HL-60 (cell line): ENCODE measurements at places on chromosomes 12 and 14.

DNA sequence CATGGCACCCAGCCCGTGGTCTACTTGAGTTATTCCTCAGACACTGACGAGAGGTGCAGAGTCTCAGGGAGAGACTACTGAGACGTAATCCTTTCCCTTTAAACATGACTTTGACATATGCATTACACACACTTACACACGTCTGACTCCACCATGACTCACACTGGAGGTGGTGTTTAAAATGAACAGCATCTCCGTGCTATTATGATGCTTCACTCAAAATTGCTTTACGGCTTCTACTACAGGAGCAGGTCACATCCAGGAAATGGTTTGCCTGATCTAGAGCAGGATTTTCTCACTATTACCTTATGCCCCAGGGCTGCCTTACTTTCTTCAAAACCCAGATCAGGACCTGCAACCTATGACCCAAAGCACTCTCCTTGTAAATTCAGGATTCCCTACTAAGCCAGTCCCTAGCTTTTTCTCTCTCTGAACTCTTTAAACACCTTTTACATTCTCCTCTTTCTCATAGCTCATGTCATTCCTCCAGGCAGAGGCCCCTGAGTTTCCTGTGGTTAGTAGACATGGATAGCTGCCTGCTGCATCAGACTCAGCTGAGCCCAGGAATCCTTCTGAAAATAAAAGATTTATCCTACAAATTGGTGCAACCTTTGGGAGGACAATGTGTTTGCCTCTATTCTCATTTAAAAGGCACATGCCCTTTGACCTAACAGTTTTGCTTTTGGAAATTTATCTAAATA, 31.2 kb downstream of the TMCC3 start:
- no peak for DNase-seq

GRCh38 chr14:34251662-34252061, 210.4 kb downstream of the SPTSSA start:
- no peak for DNase-seq

DNA sequence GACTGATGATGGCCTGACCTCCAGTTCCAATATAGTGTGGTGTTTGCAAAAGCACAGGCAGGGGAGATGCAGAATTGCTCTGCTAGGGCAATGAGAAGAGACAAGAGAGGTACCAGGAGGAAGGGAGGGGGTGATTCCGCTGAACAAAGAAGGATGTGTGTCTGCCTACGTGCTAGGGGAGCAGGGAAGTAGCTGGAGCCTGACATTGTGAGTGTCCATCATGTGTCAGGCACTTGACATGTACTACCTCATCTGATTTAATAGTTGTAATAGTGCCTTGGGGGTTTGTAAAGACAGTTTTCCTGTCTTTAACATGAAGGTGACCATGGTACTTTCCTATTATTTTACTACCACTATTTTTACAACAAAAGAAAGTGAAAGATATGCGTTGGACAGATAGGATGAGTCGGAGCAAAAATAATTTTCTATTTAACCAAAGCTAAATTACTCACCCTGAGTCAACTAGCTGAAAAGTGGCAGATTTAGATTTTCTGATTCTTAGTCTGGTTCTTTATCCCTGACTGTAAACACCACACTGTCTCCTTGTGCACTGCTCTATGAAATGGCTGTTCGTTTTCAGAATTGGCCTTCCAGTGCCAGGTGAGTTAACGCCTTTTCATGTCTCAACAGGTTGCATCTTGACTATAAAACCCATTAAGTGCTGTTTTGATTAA, 33.7 kb upstream of the TEAD4 start:
- no peak for DNase-seq

DNA sequence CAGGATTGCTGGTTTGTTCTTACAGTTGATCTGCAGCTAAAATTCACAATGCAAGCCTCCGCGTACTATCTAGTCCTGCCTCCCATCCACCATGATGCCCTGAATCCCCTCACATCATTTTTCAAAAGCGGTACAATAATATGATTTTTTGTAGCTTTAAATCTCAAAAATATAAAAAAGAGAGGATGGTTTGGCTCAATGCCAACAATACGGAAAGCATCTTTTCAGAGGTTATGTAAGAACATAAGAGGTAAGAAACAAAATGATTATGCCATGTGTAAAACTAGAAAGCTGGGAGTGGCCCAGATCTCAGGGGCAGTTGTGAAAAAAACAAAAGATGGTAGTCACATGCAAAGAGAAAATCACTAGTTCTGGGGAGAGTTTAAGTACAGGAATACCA, 24.0 kb upstream of the ZDHHC17 start:
- no peak for DNase-seq

DNA sequence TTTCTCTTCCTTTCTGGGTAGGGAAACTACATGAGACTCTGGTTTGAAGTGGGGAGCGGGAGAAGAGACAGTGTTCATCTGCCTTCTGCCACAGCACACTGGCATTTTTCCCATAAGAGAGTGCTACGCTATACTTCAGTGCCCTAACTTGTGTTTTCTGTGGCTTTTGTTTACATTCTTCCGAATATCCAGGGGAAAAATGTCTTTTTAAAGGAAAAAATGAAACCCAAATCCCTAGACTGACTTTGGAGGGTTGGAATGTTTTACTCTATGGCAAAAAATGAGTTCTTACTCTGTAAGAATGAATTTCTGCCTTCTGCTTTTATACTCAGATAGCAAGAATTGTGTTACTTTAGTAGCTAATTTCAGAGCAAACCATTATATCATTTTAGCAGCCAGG, 88.1 kb upstream of the TMEM263 start:
- DNase-seq, result no peak

DNA sequence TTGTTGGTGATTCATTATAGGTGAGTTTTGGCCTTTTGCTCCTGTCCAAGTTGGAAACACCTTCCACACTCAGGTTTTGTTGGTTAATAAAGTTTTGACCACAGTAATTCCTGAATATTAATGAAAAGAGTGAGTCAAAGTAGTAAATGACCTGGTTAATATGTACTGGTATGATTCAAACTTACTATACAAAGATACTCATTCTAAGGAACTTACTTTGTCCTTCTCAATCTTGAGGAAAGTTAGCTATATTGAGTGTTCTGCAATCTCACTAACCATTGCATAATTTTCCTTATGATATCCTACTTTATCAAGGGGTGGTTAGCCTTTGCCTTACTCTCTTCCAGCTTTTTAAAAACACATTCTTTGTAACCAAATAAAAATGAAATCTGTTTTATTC, 20.9 kb upstream of the HECTD1 start:
- peak; percentile 74 for DNase-seq

DNA sequence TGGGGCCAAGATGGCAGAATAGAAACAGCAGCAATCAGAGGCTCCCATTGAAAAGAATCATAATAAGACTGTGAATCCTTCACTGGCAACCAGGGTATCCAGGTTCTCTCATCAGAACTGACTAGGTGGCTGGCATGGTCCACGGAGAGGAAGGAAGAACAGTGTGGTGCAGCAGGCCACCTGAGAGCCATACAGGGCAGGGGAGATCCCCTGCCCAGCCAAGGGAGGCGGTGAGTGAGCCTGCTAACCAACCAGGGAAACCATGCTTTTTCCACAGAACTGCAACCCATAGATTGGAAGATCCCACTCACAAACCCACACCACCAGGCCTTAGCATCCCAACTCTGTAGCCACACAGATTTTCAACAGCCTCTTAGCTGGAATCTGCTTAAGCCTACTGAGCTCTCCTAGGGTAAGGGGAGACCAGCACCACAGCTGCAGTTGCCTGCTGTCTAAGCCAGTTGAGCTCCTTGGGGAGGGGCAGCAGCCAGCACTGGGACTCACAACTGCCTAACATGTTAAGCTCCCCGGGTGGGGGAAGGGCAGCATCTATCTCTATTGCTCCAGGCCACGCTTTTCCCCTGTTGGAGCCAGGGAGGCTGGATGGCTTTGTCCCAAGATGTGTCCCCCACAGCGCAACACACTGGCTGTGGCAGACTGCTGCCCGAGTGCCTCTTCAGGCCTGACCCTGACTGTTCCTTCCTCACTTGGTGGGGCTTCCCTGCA, 342.6 kb upstream of the CCDC196 start:
- no peak for DNase-seq

DNA sequence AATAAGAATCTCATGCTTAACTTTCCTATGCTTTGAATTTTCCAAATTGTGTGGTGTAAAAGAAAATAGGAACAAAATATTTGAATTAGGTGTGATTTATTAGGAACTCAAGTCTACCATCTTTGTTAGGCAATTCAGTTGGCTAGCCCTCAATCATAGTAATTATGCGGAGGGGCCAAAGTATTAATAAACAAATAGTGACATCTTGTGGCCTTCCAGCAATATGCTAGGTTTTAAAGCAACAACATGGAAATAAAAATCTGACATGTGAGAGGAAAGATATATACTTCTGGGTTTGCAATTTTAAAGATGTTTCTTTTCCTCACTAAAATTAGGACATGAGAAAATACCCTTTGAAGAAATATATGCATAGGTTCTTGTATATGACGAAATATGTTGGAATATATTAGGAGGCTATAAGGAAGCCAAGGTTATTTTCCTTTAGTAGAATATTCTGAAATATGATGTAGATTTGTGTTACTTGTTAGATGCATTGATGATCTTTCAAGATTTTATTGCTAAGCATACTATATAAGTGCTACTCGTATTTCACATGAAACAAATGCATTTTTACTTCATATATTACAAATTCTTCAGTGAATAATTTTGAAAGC, 200.4 kb downstream of the PTPRO start:
- DNase-seq, result no peak

DNA sequence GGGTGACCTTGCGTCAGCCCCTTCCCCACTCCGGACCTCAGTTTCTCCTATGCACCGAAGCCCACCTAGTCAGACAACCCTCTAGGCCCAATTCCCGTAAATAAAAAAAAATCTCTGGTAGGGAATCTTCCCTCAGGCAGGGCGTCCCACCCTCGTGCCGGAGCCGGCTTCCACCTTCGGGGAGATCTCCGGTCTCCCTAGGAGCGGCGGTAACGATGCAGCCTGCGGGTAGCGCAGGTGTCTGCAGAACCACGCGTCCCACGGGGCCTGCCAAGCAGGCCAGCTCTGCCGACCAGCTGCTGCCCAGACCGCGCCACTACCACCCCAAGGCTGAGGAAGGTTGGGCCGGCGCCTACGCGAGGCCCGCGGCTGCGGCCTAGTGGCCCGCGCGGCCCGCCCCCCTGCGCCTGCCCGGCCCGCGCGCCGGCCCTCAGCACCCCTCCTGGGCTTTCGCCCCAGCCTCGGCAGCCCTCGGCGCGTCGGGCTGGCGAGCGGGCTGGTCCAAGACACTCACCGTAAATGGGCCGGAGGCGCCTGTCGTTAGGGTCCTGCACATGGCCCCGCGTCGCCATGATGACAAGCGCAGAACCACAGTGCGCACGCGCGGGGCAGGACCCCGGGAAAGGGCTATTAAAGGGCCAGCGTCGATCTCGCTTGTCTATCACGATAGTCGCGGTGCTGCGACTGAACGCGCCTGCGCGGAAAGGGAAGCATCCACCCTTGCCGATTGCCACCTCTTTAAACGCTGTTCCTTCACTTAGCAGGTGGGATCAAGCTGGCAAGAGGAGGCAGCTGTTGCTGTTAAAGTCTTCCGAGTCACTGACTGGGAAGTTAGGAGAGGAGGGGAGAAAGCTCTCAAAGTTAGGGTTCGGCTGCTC, at the start of gene NAA25:
NAA25 (minus strand) TSS at position 582 of the 878 bp plus-strand sequence; CDS start at position 572, 10 bp downstream.
- DNase-seq, result peak; percentile 86

GRCh38 chr12:82529101-82529500, 157.6 kb upstream of the TMTC2 start:
- no peak for DNase-seq

DNA sequence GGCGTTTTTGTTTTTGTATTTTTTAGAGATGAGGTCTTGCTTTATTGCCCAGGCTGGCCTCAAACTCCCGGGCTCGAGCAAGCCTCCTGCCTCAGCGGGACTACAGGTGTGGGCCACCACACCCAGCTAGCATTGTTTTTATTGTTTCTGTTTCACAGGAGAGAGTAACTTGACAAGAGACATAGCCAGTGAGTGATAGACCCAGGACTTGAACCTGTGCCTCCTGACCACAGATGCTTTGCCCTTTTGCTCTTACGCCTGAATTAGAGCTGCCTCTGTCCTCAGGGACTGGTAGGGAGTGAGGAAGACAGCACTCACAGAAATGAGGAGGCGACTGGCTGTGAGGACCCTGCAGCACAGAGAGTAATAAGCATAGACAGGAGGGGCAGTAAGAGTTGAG, 2.3 kb downstream of the EVL start:
- DNase-seq, result no peak

DNA sequence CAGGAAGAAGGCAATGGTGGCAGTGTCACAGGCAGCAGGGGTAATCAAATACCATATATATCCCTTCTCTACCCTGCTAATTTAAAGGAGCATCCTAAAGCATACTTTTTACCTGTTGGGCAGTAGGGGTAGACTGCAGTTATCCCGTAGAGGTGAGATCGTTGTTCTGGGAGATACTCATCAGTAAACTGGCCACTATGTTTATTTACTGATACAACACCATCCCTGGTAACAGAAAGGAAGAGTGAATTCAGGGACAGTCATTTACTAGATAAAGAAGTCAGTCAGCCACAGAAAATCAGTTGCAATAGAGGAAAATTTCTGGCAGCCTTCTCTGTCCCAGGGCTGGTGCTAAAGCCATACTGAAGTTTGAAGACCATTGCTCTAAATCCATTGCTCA, 16.3 kb downstream of the RTRAF start:
- DNase-seq, result no peak

- no peak for DNase-seq
These were observed 55.9 kb upstream of the SRRM4 start for GRCh38 chr12:118925407-118925806.

GRCh38 chr14:35285168-35286002, 6.8 kb upstream of the PSMA6 start:
- DNase-seq, result peak; percentile 78

DNA sequence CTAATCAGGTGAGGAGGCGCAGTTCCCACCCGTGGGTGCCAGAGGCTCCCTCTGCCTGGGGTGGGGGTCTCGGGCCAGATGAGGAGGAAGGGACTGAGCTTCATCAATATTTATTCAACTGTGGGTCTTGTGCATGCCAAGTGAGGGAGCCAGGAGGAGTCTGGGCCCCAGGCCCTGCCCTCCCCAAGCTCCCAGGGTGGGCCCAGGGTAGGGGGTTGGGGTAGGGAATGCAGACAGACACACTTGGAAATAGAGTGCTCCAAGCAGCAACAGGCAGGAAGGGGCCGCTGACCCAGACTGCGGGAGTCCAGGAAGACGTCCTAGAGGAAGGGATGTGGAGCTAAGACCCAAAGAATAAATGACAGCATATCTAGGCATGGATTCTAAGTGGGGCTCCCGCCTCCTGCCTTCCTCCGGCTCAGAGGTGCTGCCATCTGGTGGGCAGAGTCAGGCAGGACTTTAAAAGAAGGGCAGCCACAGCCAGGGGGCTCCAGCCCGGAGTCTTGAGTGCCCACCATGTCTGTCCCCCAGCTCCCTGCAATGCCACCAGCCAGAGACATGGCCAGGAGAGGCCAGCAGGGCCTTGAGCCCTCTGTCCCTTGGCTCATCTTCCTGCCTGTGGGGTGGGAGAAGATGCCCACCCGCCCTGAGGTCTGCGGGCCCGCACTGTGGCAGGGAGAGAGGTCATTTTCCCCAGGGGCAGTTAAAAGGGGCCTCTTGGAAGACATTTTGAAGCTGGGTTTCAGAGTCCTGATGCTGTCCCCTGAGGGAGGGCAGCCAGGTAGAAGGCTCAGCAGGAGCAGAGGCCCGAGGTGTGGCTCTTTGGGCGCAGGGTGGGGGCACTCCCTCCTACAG, 70.1 kb downstream of the PHETA1 start:
- DNase-seq, result peak; percentile 18

GRCh38 chr14:57291692-57292647, 23.2 kb downstream of the AP5M1 start:
- DNase-seq, result no peak
